Stimulated activated CD8-positive, alpha-beta memory T cell treated with anti-CD3 and anti-CD28 coated beads, Interleukin-15, amount 100 ng/mL, for 24 hours (primary cell): ENCODE measurements at places on chromosomes 12 and 14.
A peak's percentile ranks its signal among the peaks of the same experiment; 100 is the strongest.

DNA sequence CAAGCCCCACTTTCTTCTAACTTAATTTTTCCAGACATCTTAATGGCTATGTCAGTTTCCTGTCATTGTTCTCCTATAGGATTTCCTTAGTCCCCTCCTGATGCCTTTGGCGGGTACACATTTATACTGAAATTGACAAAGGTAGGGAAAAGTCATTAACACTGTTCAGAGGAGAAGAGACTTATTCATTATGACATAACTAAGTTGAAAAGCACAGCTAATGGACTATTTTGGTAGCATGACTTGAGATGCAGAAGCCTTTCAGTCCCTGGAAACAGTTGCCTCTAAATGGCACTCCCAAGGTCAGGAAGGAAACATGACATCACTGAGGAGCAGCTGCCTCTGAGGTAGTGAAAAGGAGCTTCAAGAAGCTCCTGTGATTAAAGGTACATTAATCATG is 317.5 kb upstream of the KITLG start:
- no peak for DNase-seq

- no peak for DNase-seq
Observed at GRCh38 chr12:25884024-25884919, 74.2 kb upstream of the RASSF8 start.

GRCh38 chr14:23610815-23611289 is 25.3 kb upstream of the DHRS2 start:
- no peak for DNase-seq

DNA sequence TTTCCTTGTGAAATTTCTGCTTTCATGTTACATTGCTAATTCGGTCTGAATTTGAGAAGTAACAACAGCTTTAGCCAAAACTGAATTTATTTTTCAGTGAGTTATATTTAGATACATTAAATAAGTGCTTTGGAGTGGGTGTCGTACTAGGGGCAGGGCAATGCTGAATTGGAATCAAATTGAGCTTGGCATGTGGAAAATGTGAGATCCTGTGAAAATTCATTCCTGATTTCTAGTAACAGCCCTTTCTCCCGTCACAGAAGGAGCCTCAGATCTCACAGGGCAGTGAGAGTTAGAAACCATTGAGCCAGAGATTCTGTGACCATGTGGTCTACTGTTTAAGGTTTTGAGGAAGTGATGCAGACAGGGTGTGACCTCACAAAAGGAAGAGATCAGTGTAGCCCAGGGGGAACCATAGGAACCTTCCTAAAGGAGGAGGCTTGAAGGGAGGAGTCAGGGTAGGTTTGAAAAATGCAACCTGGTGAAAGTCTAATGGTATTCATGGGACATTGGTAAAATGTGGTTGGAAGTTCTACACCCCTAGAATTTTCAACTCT is 1136.8 kb downstream of the AACS start:
- no peak for DNase-seq

- peak; percentile 70 for DNase-seq
Observed at GRCh38 chr14:54805445-54806322, 96.9 kb downstream of the GCH1 start.

GRCh38 chr14:91348845-91349465 is 68.7 kb downstream of the CCDC88C start:
- no peak for DNase-seq

DNA sequence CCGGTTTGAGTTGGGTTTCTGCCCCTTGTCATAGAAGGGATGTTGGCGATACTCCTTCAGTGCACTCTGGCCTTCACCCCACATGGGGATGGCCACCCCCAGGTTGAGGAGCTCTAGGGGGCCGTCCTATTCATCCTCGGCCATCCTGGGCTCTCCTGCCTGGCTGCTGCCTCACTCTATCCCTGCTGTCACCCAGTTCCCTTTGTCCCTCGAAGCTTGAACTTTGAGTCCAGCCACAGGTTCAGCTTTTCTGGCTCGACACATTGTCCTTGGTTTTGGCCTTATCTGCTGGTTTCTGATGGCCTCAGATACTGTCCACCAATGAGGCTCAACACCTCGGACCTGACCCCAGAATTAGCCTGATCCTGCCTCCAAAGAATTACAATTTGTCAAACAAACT is 58.6 kb downstream of the C14orf132 start:
- DNase-seq, result no peak

GRCh38 chr14:61498303-61498702 is 176.9 kb downstream of the PRKCH start:
- no peak for DNase-seq
